NCI-H69 (cell line): ENCODE measurements at places on chromosomes 1 and 21.

- peak; percentile 65 for DNase-seq
Observed at GRCh38 chr1:76433526-76433925, 359.0 kb downstream of the ST6GALNAC3 start.

GRCh38 chr1:243723050-243723449 lies 127.0 kb downstream of the AKT3 start:
- no peak for DNase-seq

- peak; percentile 68 for DNase-seq
Observed at GRCh38 chr21:42862774-42863503, 16.4 kb downstream of the WDR4 start.

DNA sequence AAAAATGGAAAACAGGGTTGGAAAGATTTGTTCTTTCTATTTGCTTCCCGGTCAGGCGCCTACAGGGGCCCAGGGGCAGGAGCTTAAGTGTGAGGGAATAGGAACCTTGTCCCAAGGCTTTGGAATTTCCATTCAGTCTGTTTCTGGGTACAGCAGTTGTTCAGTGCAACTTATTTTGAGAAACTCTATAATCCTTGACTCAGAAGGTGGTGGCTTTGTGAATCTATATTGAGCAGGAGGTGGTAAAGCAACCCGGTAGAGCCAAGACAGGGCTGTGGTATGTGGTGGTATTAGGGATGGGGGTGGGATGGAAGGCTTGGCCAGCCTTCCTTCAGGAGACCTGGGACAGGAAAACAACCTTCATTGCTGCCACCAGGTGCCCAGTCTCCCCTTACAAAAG lies 20.0 kb downstream of the GJA5 start:
- no peak for DNase-seq

DNA sequence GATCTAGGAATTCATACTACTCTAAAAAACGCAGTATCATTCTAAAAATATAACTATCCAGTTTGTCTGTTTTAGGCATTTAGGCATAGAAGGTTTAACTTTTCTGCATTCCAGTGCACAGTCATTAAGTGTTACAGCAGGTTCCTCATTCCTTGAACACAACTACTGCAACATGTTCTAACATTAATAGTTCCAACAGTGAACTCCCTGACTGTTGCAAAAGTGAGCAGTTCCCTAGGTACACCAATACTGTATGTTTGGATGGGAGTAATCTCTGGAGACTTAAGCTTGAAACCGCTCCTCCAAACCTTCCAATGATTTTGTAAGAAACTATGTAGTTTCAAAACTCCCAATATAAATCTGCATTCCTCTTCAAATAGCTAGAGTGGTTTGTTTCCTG lies 46.2 kb downstream of the UCHL5 start:
- DNase-seq: no peak

DNA sequence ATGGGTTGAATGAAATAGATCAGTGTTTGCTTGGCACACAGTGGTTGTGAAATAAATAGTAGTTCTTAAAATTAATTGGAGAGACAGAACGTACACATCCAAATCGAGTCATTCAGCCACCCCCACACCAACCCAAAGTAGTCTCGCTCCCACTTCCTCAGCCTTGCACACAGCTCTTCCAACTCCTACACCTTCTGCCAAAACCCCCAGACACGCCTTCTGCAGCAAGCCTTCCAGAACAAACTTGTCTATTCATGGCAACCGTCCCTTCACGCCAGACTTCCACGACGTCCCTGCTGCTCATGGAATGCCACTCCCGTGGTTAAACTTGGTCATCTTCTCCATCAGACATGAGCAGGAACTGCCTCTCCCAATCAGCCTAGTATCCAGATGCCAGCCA lies 37.5 kb upstream of the RD3 start:
- no peak for DNase-seq

DNA sequence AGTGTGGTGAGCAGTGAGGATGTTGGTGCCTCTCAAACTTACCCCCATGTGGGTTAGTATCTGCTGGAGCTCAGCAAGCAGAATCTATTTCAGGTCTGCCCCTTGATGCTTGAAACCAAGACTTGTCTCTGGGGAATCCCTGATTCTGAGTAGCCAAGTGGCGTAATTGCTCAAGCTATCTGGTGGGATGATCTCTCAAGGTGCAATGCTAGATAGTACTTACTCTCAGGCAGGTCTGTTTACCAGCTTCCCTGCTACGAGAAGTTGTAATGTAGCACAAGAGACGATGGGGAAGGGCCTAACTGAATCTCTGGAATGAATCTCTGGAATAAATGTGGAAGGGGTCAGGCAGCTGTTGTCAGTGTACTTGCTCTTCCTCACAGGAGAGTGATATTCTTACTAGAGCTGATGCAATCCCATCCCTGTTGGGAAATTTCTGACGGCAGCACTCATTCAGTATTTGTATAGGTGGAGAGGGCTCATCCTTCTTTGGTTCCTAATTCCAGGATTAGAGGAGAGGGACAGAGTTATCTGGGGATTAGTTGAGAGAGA lies 65.4 kb downstream of the MACF1 start:
- DNase-seq: peak; percentile 61

- no peak for DNase-seq
Observed at GRCh38 chr1:227958617-227959324, 11.0 kb upstream of the WNT9A start.

- no peak for DNase-seq
Observed at GRCh38 chr21:25845729-25846256, 111.0 kb downstream of the GABPA start.

- no peak for DNase-seq
Observed at GRCh38 chr21:21111309-21111920, 113.2 kb downstream of the NCAM2 start.

DNA sequence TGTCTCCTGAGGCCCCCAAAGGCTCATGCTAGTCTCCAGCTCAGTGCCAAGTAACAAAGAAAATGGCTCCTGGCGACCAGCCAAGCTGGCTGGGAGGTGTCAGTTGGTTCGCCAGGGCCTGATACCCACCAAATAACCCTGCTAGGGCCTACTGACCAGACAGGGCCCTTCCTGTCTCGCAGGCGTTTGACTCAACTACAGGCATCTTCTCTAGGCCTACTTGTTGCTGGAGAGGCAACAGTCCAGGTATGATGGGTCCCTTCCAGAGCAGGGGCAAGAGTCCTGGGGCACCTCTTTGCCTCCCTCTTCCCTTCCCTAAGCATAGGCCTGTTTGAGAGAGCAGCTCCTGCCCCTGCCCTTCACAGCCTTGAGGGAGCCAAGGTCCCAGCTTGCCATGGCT lies 147.9 kb upstream of the VANGL1 start:
- no peak for DNase-seq

- DNase-seq: no peak
Observed at GRCh38 chr1:91537281-91537986, 36.8 kb downstream of the CDC7 start.

DNA sequence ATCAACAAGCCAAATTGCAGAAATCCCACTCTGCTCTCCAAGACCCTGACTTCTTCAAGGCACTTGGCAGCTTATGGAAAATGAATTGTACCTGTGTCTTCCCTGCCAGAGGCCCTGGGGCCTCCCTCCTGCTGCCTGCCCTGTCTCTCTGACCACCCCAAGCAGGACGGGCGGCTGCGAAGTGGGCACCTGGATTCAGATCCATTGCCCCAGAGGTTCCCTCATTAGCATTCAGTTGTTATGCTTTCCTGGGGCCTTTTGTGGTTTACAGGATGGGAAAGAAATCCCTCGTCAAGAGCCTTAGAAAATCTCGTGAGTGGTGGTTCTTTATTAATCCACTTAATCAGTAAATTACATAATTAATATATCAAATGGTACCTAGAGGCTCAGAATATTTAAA lies 179.3 kb downstream of the TNR start:
- no peak for DNase-seq

DNA sequence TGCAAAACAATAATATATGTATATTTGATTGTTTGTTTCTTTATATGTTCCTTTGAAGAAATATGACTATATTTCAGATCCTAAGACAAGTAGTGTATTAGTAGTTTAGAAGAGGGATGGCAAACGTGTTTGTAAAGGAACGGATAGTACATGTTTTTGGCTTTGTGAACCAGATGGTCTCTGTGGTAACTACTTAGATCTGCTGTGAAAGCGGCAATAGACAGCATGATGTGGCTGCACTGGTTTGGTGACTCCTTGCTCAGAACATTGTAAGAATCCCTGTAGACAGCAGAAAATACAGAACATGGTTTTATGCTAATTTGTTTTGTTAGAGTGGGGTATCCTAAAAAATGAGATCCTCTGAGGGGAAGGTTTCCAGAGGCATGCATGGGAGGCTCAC lies 3.1 kb downstream of the ACADM start:
- no peak for DNase-seq

GRCh38 chr1:221085701-221086375 lies 206.6 kb downstream of the HLX start:
- no peak for DNase-seq

DNA sequence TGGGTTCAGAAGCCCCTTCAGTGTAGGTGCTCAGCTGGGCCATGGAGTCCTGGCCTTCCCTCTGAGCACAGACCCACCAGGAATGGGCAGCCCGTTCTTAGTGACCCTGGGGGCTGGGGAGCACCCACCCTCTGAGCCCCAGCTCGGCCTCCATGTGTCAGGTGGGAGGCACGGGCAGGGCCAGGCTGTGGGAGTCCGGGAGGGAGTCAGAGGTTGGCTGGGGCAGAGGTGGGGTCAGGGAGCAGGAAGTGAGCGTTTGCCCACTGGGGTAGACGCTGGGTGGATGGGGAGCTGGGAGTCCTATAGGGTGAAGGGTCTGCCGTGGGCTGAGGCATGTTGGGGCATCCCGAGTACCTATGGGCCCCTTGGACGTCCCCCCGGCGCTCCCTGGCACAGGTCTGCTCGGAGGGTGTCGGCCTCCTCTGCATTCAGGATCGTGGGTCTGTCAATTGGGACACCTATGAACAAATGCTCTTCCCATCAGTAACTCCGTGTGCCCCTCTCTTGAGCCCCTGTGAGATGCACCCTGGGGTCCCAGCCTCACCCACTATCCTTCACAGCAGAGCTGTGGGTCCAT lies 30.5 kb downstream of the COL18A1 start:
- DNase-seq: no peak

DNA sequence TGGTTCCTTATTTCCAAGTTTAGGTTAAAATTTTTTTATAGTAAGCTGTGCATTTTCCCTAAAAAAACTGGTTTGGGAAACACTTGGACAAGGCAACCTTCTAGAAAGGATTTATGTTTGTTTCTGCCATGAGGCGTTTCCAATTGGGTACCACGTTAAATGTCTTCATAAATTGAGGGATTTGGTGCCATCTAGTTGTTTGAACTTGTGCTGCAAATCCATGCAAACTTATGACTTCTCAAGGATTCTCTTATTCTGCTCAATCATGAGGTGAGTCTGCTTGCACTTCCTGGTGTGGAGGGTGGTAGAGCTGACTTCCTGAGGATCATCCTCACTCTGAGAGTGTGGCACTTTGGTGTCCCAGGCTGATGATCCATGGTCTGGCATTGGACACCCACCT lies 123.3 kb downstream of the PCNX2 start:
- peak; percentile 7 for DNase-seq

DNA sequence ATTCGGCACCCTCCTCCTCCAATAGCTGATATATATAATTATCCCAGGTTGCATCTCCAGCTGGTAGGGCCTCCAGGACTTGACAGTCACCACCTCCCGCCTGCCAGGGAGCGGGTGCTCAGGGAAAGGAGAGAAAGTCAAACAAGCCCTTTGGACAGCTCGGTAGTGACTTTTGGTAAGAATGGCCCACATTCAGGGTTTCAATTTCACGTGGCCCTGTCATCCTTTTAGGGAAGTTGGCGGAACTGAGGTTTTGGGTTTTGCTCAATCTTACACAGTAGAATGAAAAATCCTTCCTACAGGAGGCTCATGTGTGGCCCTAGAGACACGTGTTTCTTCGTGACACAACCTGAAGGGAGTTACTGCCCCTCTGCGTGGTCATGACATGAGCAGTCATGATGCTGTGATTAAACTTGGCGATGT lies 44.2 kb downstream of the CAPN8 start:
- DNase-seq: no peak

- DNase-seq: no peak
Observed at GRCh38 chr21:41774467-41775148, 7.8 kb upstream of the RIPK4 start.

DNA sequence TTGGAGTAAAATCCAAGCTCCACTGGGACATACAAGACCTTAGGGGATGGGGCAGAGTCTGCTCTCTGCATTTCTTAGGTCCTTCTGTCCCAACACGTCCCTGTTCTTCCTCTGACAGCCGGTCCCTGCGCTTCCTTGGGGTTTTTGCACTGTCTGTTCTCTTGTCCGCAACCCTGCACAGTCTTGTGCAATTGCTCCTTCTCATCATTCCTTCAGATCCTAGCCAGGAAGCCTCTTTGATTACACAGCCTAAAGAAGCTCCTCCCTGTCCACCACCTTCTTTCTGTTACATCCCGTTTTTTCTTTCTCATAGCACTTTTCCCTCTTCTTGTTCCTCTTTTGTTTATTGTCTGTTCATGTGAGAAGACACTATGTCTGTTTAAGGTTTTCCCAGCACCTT lies 19.9 kb downstream of the ACOT11 start:
- no peak for DNase-seq
